ENCODE measurements at places on chromosomes 6 and 20.

DNA sequence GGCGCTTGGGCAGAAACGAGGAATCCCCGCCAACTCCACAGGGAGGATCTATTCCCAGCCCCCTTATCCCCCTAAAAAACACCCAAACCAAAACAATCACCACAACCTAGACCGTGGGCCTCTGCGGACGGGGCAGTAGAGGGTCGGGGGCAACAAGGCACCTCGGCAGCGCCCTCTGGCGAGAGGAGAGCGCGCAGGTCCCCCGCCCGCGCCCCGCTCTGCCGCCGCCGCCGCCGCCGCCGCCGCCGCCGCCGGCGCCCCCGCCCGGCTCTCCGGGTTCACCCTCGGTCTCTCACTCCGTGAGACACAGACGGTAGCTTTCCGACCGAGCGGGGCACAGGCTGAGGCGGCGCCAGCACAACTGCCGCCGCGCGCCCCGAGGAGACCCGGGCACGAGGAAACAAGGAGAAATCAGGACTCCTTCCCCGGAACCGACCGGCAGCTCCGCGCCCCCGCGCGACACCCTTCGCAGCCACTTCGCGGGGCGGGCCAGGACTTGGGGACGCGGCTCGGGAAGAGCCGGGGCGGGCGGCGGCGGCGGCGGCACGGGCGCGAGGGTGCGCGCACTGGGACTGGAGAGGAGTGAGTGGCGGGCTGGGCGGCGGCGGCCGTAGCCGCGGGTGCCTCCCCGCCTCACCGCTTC, at the start of gene SLC35F1:
Gene SLC35F1 (plus strand): TSS at position 307 of the 643 bp plus-strand sequence.
- peak; percentile 65 for DNase-seq

DNA sequence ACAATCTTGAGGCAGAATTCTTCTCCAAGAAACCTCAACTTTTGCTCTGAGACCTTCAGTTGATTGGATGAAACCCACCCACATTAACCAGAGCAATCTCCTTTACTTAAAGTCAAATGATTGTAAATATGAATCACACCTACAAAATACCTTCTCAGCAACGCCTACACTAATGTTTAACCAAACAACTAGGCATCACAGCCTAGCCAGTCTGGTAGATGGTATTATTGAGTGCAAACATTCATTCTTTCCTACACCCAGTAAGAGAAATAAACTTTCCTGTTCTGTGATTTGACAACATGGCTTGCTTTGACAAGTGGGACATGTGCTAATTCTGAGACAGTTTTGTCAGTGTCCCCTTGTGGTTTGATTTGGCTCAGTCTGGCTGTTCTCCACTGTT, 252.2 kb downstream of the HACE1 start:
- DNase-seq: no peak

- DNase-seq: peak; percentile 69
These were observed 4.5 kb downstream of the TP53INP2 start for GRCh38 chr20:34708621-34709043.

DNA sequence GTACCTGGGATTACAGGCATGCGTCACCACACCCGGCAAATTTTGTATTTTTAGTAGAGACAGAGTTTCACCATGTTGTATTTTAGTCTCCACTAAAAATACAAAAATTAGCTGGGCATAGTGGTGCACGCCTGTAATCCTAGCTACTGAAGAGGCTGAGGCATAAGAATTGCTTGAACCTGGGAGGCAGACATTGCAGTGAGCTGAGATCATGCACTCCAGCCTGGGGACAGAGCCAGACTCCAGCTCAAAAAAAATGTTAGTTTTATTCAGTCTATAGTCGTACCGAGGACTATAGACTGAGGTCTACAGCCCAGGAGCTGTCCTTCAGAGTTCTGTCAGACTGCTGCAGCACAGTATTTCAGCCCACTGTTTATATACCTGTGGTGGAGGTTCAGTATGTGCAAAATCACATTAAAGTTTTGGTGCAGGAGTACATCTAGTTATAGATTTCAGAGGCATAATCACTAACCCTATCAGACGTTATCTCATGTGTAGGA, 3.6 kb upstream of the CASP8AP2 start:
- DNase-seq: no peak

DNA sequence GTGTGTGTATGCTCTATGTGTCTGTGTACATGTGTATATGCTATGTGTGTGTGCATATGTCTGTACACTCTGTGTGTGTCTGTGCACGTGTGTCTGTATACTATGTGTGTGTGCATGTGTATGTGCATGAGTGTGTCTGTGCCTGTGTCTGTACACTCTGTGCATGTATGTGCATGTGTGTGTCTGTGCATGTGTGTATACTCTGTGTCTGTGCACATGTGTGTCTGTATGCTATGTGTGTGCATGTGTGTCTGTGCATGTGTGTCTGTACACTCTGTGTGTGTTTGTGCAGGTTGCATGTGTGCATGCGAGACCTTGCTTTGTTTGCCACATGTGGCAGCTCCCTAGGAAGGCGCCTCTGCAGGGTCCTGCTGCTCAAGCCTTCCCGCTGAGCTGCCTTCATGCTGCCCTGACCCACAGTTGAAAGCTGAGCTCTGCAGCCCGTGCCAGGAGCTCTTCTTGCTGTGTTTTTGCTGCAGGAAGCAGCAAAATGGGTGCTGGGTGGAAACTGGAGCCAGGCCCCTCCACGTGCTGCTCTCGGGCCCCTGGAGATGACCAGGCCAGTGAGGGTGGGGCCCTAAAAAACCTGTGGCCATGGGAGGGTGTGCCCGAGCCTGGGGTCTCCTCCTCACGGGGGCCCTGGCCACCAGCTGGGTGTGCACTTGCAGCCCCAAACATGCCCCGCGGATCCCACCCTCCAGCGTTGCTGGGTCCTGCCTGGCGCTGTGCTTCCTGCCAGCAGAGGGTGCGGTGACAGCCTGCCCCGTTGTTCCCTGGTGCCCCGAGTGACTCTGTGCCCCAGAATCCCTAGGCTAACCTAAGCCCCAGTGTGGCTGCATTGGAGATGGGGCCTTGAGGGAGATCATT, 109.1 kb downstream of the DACT2 start:
- DNase-seq: no peak

- no peak for DNase-seq
These were observed 117.0 kb downstream of the EPB41L2 start for GRCh38 chr6:130946076-130946475.

DNA sequence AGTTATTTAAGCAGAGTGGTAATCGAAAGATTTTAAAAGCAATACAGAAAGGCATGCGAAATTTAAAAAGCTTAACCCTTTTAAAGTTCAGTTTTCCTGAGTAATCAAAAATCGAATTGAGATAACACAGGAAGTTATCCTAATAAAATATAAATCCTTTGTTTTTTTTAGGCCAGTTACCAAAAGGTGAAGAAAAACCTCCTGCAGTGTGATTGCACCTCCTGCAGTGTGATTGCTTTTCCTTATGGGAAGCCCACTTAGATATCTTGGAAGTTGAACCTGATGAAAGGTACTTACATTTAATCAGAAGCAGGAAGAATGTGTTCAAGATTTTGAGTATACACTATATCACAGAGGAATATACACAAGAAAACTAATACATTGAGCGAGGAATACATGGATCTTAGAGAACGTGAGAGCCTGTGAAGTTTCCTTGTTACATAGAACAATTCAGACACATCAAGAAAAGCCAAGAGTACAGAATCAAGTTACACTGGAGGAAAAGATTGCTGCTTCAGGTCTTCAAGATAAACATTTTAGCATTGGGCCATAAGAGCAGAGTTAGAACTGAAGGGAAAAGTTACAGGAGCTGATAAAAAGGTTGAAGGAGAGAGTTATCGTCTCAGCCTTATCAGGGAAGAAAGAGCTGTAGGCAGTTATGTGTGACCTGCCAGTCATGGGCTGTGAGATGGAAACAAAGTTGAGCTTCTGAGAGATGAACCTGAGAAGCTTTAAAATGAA, 7.7 kb upstream of the TMEM181 start:
- no peak for DNase-seq

DNA sequence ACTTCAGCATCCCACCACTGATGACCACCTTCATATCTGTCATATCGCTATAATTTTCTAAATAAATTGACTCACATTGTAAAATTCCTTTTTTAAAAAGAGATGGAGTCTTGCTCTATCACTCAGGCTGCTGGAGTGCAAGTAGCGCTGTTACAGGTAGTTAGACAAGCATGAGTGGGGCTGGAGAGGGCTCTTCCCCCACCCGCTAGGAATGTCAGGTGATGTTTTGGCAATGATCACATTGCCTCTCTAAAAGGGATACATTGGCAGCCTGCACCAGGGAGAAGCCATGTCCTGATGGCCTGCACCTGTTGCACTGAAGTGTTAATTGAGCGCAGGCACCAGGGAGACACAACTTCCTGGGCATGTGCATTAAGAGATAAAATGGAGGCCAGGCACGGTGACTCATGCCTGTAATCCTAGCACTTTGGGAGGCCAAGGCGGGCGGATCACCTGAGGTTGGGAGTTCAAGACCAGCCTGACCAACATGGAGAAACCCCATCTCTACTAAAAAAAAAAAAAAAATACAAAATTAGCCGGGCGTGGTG, 16.9 kb upstream of the SLC22A16 start:
- DNase-seq: no peak

DNA sequence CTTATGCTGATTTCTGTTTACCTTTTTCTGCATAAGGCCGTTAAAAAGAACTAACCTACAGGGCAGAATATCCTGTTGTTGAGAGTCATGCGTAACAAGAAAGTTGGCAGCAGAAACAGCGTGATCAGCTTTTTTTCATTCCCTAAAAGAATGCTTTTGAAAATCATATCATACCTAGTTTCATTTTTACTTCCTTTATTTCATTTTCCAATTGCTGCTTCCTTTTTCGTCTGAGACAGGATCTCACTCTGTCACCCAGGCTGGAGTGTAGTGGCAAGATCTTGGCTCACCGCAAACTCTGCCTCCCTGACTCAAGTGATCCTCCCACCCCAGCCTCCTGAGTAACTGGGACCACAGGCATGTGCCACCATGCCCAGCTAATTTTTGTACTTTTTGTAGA, 4.1 kb downstream of the CALHM6 start:
- DNase-seq: no peak

DNA sequence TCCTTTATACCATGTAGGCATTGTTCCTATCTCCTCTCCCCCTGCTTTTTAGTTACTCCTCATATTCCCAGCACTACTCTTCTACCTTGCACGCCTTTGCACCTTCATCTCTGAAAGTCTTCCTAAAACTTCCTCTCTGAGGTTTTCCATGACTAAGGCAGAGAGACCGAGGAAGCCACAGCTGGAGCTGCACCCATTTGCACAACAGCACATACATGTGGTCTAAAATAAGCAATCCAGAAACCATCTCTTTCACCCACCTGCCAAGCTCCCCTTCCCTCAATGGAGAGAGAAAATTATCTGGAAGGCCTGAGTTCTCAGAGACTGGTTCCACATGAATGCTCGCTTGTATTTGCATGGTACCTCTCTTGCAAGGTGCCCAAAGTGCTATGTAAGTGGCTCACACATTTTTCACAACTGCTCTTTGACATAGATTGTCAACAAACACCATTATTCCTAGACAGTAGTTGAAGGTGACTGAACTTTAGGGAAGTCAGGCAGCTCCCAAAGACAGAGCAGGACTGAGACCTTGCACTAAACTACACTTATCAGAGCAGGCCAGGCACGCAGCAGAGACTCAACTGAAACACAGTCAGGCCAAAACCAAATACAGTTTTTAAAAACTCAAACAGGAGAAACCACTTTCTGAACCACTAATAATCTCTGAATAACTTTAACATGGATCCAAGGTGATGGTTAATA, 313.2 kb downstream of the TFAP2A start:
- no peak for DNase-seq

- no peak for DNase-seq
These were observed 226.5 kb upstream of the CDYL start for GRCh38 chr6:4549556-4550226.

DNA sequence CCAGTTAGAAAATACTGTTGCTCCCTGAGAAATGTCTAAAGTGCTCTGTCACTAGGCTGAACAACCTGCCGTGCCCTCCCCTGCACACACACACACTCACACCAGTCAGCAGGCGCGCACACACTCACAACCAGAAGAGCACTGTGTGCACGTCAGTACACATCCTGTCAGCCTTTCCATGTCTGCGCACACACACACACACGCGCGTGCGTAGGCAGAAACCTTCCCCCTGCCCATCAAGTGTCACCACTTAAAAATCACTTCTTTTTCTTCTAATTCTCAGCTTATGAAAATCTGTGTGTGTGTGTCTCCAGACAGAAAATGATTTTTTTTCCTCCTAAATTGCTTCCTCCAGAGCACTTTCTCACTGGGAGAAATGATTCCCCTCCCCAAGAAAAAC, 100.3 kb downstream of the EDN3 start:
- no peak for DNase-seq

- DNase-seq: no peak
These were observed 1019.5 kb upstream of the MAP3K7 start for GRCh38 chr6:91606148-91606901.

DNA sequence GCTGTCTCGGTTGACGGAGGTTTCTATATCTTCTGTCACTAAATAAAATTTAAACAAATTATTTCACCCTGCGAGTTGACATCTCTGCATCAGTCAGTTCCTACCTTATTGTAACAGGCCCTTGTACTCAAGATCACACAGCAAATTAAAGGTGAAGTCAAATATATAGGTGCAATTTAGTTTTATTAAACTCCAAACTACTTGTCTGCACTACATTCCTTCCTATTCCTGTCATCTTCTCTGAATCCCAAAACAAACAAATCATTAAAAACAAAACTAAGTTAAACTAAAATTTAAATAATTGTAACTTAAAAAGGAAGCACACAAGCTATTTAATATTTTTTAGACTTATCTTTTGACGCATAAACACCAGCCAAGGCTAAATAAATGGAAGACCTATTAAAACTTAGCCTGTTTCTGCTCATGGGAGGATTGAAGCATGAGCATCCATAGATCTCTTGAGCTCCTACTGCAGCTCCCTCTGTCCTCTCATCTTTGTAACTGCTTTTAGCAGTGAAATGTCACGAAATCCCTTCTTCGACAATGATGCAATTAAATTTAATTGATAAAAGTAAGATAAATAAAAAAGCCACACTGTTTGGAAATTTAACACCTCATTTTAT, 1152.3 kb upstream of the GJE1 start:
- DNase-seq: no peak

GRCh38 chr20:50794181-50794845, 548 bp upstream of the BCAS4 start:
- DNase-seq: peak; percentile 13

- DNase-seq: peak; percentile 35
These were observed 712 bp downstream of the DEK start for GRCh38 chr6:18263418-18264218.

DNA sequence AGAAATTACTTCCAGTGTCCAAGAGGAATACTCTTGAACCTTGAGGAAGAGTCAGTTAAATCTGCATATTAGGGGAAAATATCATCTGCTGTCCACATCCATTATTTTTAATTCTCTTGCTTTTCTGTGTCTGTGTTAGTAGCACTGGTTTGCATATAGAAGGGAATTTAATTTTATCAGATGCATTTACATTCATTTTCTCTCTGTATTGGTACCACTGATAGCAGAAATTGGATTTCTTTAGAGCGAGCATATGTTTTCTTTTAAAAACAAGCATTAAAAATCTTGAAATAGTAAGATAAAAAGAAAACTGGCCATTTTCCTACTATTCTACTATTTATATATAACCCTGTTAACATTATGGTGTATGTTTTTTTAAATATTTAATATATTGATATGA, 83.8 kb downstream of the KIZ start:
- no peak for DNase-seq

GRCh38 chr6:104483225-104483834, 376.4 kb downstream of the HACE1 start:
- DNase-seq: no peak

Measured in activated T-cell treated with anti-CD3 and anti-CD28 coated beads, Interleukin-2, amount 50 U/mL, for 72 hours (primary cell).